ENCODE measurements at places on chromosomes 2 and 18.

- peak; percentile 42 for DNase-seq
Observed at GRCh38 chr2:8680822-8681760, 765 bp upstream of the ID2 start.

- no peak for DNase-seq
Observed at GRCh38 chr2:160584972-160585494, 91.4 kb upstream of the RBMS1 start.

DNA sequence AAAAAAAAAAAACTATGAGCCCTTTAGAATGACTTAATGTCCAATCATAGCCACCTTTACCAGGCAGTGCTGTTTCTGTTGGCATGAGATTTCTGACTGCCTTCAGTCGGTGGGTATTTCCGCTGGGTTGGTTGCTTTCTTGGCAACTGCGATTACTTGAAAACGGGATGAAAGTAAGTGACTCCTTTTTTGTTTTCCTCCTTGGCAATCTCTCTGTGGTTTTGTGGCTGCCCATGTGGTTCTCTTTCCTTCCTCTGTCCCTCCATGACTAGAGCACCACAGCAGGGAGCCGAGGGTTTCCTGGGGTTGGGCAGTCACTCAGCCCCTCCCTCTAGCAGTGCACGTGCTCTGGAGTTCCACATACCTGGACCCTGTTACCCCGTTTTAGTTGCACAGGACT, 112.1 kb downstream of the KLHL29 start:
- DNase-seq: no peak

DNA sequence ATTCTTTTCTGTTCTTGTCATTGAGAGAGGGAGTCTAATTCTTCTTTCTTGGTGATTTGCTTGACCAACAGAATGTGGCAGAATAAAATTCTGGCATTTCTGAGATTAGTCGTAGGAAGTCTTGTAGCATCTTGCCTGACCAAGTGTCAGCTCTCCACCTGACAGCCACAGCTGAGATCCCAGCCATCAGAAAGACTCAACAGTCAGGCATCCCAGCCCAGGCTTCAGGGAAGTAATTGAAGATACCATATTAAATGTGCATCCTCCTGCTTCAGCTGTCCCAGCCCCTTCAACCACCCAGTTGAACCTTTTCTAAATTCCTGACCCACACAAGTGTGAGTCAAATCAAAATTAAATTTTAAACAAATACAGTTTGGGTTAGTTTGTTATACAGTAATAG, 208.3 kb downstream of the PIK3C3 start:
- no peak for DNase-seq

GRCh38 chr2:107107351-107107750, 221.4 kb upstream of the ST6GAL2 start:
- DNase-seq: no peak

GRCh38 chr2:157911246-157911645, 35.1 kb upstream of the ACVR1 start:
- DNase-seq: no peak

DNA sequence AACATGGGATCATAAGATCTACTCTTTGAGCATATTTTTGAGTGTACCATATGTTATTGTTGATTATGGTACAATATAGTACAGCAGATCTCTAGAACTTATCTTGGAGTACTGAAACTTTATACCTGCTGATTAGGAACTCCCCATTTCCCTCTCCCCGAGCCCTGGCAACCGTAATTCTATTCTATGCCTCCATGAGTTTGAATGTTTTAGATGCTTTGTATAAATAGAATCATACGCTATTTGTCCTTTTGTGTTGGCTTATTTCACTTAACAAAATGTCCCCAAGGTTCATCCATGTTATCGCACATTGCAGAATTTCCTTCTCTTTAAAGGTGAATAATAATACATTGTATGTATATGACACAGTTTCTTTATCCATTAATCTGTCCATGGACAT, 117.2 kb downstream of the PTPRM start:
- DNase-seq: no peak

DNA sequence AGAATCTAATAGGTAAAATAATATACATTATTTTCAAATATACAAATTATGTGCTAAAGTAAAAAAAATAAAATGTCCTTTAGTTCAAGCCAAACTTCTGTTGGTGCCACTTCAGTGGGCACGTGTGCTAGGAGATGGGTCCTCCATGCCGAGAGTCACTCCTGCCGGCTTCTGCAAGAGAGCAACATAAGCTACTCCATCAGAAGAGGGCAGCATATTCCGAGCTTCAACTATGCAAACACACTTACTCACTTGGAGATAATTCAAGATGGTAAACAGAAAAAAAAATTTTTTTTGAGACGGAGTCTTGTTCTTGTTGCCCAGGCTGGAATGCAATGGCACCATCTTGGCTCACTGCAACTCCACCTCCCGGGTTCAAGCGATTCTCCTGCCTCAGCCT, 24.4 kb downstream of the CNOT11 start:
- no peak for DNase-seq

DNA sequence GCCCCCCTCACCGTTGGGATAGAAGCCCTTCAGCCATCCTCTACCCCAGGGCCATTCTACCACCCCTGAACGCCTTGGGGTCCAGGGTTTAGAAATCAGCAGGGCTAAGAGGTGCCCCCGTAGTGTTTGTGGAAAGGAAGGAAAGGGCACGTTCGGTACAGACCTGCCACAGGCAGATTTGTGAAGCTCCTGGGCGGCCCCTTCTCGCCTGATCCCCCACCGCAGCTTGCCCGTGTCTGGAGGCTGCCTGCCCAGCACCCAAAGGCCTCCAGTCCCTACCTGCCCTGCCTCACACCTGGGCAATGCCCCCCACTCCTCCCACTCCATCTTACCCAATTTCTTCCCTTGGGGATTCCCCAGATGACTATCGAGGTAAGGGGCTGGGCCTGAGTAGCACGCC, 21.2 kb downstream of the ATP6V1C2 start:
- DNase-seq: no peak

DNA sequence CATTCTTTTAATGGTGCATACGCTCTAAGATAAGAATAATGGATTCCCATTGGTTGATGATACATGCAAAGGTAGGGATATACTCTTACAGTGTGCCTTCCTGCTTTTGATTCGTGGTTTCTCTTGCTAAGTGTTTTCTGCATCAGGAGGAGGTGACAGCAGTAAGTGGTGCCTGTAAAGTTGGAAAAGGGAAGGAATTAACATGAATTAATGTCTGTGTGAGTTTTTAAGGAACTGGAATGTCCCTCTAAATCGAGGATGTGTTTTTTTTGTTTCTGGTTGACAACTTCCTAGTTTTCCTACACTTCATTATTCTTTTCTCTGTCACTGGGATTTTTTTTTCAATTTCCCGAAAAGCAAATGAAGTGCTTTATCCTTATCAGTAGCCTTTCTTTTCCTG, 54.4 kb downstream of the CRIM1 start:
- DNase-seq: no peak

DNA sequence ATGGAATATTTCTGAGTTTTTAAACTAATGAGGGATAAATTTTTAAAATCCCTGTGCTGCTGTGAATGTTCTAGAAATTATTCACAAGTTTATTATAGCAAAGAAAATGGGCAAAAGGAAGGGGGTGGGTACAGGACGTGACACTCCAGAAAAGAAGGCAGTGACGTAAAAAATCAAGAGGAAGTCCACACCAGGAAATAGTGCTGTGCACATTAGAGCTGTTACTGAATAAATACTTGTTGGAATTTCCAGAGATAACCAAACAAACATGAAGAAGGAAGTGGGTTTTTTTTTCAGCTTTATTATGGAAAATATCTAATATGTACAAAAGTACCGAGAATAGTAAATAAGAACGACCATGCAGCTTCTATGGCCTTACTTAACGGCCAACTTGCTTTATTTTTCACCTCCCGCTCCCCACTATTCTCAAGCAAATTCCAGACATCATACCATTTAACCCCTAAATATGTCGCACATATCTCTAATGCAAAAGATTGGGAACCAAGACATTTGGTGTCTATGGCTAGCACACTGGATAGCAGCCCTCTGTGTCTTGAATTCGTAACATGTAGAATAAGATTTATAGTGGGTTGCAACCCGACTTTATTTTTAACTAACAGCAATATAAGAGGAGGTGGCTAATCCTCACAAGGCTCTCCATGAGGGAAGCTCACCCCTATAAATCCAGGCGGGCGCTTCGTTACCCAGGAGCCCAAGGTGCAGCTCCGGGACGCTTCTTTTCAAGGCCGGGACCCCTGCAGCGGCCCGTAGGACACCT, 580 bp upstream of the NDUFV2 start:
- no peak for DNase-seq

- DNase-seq: no peak
Observed at GRCh38 chr18:9915291-9916076, 1.7 kb downstream of the VAPA start.

- no peak for DNase-seq
Observed at GRCh38 chr2:237171396-237171795, 85.7 kb downstream of the COPS8 start.

- no peak for DNase-seq
Observed at GRCh38 chr18:24915547-24915946, 436.4 kb downstream of the ZNF521 start.

DNA sequence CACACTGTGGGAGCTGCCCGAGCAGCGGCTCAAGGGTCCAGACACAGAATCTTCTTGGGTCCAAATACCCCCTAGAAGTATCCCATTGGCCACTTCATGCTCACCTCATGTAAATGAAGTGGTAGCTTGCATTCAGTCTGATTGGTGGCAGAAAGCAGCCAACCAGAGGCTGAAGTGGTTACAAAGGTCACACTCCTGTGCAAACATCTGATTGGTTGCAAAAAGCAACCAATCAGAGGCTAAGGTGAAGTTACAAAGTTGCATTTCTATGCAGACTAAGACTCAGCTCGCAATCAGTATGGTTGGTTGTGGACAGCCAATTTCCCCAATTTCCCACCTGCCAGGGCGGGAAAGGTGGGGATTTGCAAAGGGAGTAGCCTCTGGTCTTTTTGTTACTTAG, 94.3 kb downstream of the DGKD start:
- DNase-seq: no peak

GRCh38 chr2:185130685-185131084, 532.4 kb downstream of the ZNF804A start:
- DNase-seq: no peak

GRCh38 chr18:22179174-22179573, 9.8 kb downstream of the GATA6 start:
- no peak for DNase-seq

DNA sequence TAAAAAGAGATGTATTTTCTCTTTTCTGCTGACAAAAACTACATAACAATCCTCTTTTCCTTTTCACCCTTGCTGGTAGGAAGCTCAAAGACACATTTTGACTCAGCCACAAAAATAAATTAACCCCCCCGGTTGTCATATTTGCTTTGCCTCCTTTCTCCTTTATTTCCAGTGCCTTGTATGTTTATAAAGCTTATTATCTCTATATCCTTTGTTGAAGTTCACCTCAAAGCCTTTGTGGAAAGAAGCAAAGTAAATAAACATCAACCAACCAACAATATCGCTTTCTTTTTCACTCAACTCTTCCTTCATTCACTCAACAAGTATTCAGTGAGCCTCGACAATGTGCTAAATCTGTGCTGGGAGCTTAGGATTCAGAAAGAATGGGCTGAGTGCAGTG, 276.5 kb upstream of the ID2 start:
- no peak for DNase-seq

- no peak for DNase-seq
Observed at GRCh38 chr2:241535871-241536655, 22.5 kb upstream of the BOK start.

- DNase-seq: no peak
Observed at GRCh38 chr18:34657860-34658500, 52.1 kb upstream of the DTNA start.

DNA sequence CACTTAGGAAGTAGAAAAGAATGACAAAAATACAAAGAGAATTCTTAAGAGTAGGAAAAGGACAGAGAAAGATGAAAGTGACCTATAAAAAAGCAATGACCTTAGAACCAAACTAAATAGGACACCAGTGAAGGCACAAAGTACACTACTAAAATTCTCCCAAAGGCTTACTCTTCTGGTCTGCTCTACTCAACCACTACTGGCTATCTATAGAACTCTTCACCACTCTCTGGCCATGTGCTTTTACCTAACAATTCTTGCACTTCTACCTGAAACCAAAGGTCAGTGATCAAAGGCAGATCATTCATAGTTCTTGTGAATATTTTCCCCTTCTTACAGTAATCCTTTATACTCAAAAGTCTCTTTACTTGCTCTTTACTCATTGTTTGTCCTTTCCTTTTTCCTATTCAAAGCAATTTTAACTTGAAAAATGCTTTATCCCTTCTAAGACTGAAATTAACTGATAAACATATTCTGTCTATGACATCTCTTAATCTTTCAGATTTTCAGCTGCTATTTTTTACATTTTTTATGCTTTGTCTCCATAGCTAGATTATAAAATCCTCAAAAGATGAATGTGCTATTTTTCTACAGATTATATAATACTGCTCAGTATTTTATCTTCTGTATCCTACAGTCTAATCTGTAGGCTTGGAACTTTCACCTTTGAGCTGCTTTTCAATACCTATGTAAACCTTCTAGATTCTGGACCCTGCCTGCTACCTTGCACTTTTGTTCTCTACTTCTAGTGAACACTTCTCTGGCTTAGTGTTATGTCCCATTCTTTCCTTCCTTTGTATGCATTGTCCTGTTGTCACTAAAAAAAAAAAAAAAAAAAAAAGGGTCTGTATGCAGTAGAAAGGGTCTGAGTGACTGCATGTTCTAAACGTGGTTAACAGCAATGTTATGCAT, 64.6 kb downstream of the NCKAP1 start:
- no peak for DNase-seq

DNA sequence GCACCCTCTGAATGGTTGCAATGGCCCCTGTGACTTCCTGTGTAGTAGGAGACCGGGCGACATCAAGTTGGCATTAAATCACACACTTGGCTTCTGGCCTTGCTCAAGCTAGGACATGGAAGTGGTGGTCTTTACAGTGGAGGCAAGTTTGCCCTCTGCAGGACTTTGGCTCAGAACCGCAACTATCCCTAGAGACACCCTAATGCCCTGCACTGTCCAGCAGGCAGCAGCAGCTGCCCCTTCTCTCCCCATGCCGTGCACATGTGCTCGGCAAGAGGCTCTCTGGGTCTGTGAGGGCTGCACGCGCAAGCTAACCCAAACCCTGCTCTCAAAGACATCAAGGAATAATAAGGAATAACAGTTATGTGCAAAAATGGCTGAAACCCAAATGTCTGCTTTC, 106.5 kb downstream of the COL6A3 start:
- no peak for DNase-seq

GRCh38 chr2:231785822-231786176, 446 bp upstream of the COPS7B start:
- no peak for DNase-seq

GRCh38 chr2:86035376-86035882, 70.3 kb downstream of the POLR1A start:
- DNase-seq: no peak

- no peak for DNase-seq
Observed at GRCh38 chr2:231221761-231222160, 23.3 kb downstream of the ARMC9 start.

DNA sequence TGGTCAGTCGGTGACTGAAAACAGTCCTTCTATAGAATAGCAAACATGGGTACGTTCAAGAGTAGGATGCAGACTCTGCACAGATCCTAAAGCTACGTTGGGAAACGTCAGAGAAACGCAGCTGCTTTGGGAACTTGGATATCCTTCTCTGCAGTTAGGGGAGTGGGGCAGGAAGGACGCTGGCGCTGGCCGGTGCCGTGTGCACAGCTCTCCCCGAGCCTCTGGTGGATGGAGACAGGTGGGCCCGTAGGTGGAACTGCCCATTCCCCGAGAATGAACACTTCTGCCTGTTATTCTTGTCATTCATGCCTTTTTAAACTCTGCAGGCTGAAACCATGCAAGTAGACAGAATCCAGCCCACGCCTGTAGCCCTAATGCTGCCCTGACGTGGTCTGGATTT, 91.7 kb upstream of the MBOAT2 start:
- no peak for DNase-seq
